ENCODE measurements at places on chromosomes 6 and 20.

DNA sequence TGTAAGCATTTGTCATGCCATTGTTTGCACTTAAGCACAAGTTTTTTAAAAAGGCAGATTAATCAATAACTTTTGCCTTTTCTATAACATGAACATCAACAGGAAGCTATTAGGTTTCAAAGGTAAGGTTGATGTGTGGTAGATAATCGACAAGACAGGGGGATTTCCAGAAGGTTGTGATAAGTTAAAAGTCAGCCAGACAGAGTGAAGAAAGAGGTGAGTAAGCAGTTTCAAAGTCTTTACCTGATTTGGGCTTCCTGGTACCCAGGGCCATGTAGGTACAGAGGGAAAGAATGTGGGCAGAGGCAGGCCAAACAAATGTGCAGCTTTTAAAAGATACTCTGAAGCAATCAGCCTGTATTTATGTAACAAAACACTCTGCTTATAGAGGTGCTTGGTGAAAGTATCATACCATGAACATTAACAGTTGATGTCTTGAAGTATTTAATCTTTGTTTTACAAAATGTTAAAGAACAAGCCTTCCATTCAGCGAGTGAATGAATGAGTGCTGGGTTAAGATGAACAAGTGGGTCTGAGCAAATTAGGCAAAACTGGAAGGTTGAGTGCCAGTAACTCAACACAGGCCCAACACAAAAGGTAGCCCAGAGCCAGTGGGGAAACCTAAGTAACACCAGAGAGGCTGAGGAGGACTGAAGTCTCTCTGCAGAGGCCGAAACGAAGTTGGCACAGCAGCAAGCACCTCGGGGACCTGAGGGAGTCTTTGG, 60.2 kb downstream of the LRRC1 start:
- DNase-seq, result no peak

DNA sequence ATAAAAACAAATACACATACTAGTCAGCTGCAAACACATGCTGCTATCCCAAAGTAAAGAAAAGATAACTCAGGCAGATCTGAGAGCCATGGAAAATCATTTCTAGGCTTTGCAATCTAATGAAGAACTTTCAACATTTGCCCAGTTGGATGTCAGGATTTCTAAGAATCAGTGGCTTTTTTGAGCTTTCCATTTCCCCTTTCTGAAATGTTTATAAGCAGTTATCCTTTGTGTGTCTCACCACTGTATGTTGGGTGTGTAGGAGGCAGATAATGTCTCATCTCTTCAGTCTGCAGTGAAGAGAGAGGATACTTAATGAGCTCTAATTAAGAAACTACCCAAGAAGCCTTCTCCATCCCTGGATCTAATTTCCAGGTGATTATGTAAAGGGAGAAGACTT, 43.6 kb downstream of the RGS17 start:
- no peak for DNase-seq

- peak; percentile 6 for DNase-seq
Observed at GRCh38 chr6:105646391-105646867, 243.5 kb upstream of the PREP start.

GRCh38 chr20:62242176-62242575, 3.9 kb downstream of the OSBPL2 start:
- no peak for DNase-seq

DNA sequence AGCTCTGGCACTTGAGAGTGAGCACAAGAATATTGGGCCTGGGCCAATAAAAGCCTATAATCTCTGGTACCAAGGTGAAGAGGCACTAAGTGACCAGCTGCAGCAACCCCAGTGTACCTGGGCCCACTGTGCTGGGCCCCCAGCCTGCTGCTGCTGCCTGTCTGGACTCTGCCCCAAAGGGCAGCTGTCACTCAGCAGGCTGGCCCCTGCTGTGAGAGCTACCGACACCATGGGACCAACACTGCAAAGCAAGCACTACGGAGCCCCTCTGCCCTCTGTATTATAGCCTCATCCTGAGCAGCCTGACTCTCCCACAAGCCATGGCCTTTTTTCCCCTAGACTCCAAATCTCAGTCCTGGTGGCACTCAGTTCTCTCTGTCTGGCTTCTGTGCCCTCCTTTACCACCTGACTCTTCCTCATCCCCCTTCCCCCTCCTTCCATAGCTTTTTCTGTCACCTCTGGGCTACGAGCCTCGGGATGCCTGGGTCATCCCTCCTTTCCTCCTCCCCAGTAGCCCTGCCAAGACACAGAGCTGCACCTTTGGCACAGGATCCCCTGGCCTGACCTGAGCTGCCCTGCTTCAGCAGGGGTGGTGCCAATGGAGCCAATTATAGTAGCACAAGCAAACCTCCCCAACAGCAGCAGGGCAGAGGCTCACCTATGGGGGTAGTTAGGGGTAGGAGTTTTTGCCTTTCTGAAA, 14.2 kb downstream of the RRP36 start:
- DNase-seq, result no peak

DNA sequence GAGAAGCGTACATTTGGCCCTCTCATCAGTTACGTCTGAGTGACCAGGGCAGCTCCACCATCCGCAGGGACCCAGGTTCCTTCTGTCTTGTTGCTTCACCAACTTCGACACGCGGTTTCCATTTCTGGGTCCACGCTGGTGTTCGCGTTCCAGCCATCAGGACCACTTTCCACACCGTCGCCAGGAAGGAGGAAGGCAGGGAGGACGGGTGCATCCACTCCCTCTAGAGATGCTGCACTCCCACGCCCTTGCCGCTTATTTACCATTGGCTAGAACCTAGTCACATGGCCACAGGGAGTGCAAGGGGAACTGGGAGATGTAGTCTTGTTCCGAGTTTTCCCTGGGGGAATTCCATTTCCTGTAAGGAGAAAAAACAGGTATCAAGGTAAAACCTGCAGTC, 33.2 kb upstream of the SNX9 start:
- no peak for DNase-seq

DNA sequence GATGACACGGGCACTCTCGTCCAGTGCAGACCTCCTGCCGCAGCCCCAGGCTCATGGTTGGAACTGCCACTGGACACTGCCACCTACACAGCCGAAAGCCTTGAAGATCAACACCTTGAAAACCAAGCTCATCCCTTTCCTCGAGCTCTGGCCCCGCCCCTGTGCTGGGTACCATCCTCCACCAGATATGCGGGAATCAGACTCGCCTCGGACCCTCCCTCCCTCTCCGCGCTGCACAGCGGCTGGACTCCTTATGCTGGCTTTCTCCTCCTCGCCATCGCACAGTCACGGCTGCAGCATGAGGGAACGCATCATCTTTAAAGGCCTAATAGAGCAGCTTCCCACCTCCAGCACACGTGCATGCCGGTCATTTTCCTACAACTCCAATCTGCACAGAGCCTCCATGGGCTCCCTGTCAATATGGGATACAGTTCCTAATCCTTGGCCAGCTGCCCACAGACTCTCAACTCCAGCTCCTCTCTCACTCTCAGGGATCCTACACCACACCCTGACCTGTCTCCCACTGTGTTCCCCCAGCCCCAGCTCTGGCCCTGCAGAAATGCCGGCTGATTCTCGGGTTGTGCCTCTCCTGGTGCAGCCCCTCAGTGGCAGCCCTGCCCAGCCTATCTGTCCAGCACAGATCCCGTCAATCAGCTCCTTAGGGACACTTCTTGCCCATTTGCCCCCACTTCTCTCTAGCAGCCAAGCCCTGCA, 23.2 kb downstream of the TXNDC5 start:
- no peak for DNase-seq

- no peak for DNase-seq
Observed at GRCh38 chr6:165660857-165661663, 2.0 kb downstream of the PDE10A start.

DNA sequence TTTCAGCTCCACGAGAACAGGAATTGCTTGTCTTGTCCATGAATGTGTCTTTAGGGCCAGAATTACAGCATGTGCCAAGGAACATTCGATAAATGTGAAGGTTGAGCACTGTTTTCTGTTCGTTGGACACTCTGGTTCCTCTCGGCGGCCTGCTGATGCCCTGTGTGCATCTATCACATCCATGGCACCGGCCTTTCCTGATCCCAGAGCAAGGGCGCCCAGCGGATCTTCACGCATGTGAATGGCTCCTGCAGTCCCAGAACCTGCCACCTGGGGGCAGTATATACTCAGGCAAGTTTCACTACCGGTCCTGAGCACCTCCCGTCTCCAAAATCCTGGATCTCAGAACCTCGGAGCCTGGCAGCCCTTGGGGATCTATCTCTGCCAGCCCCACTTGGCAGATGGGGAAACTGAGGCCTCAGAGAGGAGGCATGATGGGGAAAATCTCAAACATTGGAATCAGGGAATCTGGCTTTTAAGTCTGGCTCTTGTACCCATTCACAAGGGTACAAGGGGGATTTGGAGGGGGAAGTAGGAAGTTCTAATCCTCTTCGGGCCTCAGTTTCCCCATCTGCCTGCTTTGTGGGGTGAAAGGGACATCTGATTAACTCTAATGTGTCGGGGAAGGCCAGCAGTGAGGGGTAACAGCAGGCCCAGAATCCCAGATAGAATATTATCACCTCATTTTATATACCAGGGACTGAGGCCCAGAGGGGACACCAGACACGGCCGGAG, 4.3 kb upstream of the CEBPB start:
- peak; percentile 82 for DNase-seq

DNA sequence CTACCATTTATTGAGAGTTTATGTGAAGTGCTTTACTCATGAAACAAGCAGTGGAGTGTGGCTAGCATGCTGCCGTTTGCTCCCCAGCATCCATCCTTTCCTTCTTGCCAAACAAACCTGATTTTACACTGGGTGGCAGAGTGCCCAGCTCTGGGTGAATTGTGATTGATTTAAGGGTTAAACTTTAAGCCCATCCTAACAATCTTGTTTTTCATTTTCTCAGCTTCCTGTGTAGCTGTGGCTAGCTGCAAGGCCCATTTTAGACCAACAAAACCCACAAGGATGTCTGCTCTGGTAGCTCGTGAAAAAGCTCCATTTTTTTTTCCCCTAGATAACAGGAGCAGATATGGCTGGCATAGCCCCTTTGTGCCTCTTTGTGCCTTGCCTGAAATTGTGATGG, 77.7 kb upstream of the KCNG1 start:
- DNase-seq, result no peak

DNA sequence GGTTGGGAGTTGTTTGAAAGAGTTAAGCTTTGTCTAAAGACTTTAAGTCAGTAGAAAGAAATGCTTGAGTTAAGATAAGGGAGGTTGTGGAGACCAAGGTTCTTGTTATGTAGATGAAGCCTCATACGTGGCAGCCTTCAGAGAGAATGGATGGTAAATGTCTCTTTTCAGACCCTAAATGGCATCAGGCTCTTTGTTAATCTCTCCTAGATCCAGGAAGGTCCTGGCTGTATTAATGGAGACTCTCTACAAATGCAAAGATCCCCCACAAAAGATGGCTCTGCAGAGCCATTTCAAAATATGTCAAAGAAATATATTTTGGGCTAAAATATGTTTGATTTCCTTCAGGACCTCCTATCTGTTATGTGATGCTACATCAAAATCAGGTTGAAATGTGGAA, 161.6 kb downstream of the ADAT2 start:
- no peak for DNase-seq

DNA sequence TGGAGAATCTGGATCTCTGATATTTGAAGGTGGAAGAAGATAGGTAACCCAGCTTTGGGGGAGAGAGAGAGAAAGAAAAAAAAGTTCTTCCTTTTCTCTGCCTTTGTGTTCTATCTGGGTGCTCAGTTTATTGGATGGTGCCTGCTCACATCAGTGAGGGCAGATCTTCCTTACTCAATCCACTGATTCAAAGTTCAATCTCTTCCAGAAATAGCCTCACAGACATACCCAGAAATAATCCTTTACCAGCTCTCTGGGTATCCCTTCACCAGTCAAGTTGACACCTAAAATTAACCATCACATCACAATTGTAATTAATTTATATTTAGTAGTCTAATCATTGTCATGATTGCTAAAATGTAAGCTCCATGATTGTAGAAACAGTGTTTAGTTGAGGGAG, 189.1 kb downstream of the EPM2A start:
- DNase-seq, result no peak

DNA sequence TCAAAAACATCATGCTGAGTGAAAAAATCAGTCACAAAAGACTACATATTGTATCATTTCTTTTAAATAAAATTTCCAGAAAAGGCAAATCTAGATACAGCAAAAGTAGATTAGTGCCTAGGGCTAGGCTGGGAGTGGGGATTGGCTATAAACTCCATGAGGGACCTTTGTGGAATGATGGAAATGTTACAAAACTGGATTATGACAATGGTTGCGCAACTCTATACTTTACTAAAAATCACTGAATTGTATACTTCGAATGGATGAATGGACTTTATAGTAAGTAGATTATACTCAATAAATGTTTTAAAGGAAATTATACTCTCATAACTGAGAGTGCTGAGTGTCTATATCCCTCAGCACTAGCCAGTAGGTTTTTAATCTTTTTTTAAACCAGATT, 4.3 kb downstream of the HMGN3 start:
- peak; percentile 6 for DNase-seq
